ENCODE measurements at places on chromosomes 6 and 20.

GRCh38 chr20:50410343-50410742 is 99.8 kb upstream of the PTPN1 start:
- DNase-seq = no peak

DNA sequence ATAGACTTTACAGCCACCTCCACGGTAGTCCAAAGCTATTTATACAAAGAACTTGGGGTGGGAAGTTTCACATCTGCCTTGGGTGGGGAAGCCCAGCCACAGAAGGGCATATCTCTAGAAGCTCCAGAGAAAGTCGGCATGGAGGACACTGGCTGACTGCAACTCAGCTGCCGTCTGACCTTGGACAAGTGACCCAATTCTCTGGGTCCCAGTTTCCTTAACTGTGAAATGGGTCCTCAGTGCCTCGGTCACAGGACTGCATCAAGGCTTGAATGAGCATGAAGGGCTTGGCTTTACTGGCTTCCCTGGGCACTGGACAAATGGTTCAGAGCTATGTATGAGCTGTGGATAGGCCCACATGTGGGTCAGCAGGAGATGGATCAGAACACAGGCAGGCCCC is 58.6 kb downstream of the NOL4L start:
- no peak for DNase-seq

GRCh38 chr20:62876902-62877816 is 15.5 kb upstream of the TCFL5 start:
- DNase-seq = peak; percentile 92

DNA sequence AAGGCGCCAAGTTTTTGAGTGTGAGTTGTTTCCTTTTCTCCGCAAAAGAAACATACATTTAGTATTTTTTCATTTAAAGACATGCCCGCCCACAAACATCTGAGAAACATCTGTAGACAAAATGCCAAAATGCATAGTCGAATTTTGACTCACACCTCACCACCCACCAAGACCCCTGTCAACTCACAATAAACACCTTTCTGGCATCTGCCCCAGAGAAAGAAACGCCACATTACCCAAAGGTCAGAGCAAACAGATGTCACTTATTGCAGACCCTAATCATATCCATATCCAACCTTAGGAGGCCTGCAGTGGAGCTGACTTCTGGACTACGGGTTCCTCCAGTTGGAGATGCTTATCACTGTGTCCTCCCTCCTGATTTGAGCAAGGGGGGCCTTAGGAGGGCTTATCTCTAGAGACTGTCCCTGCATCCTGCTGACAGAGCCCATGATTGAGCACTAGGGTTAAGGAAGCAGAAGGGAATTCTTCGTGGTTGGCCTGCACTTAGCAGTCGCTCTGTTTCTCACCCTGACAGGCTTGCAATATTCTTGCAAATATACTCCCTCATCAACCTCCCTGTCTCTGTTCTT is 90.5 kb upstream of the TBX18 start:
- DNase-seq = no peak

DNA sequence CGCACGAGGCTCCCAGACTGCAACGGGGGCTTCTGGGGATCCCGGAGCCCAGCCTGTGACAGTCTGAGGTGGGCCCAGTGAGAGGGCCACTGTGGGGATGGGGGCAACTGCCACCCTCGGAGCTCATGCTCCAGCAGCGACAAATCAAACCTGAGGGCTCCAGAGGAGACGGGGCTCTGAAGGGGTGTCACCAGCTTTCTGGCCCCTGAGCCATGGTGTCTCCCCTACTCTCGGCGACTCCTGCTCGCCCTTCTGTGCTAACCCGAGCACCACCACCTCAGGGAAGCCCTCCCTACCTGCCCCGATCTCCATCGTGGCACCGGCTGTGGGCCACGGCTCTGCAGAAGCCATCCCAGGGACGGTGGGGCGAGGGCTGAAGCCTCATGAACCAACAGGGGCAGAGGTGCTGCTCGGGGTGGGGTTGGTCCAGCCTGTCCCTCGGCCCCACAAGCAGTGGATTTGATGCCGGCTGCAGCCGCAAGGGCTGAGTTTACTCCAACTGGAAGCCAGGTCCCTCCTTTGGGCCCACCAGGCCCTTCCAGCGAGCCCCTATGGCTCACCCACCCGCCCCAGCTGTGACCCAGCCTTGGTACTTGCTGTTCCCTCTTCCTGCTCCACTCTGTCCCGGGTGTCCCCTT is 102.7 kb downstream of the ASXL1 start:
- DNase-seq = no peak

DNA sequence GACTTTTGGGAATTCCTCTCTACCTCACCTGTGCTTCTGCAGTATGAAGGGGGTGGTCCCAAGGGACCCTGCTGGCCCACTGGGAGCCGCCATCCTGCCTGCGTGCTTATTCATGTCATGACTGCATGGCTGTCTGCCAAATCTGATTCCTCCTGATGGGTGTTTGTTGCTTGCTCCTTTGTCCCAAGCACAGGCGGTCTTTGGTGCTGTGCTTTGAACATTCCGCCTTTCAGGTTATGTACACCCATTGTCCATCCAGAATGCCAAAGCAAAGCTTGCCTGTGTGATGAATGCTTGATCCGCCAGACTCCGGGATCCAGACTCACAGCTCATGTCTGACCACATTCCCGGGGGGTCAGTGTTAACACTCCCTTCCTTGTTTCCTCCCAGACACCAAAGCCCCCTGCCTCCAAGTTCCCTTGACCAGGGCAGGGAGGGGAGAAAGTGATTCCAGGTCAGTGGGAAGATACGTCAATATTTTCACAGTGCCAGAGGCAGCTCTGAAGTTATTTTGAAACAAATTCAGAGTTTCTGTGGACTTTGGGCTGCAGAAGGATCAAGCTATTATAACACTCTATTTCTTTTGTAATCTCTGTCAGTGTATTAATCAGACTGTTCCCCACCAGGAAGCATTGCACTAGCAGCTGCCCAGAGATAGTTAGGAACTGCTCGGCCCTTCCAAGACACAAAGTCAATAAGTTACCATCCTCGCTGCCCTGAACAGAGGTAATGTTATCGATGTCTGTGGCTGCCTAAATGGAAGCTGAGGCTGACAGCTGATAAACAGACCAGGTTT is 9.5 kb downstream of the DAAM2 start:
- peak; percentile 27 for DNase-seq

GRCh38 chr6:102204351-102204750 is 810.8 kb downstream of the GRIK2 start:
- DNase-seq = no peak

DNA sequence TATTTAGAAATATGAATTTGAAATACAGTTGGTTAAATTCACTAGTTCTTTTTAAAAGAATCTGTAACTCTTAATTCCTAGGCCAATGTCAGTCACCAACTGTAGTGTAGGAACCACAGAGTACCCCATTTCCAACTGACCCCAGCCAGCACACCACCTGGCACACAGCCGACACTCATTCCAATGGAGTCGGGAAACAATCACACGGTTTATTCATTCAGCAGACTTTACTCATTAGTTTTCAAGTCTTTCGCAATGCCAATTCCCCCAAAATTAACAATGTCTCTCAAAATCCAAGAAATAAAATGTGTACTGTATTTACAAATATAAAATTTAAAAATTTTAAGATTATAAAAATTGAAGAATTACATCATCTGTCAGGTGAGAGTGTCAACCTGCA is 13.5 kb downstream of the ARG1 start:
- DNase-seq = no peak

DNA sequence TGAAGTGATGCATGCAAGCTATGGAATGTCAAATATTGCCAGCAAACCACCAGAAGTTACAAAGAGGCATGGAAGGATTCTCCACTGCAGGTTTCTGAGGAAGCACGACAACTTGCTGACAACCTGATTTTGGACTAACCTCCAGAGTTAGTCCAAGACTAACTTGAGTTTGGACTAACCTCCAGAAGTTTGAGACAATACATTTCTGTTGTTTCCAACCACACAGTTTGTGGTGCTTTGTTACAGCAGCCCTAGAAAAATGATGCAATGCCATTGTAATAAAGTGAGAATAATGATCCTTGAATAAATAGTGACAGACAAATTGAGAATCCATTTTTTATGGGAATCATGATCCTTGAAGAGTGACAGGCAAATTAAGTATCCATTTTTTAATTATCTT is 169.9 kb upstream of the HDDC2 start:
- DNase-seq = no peak

DNA sequence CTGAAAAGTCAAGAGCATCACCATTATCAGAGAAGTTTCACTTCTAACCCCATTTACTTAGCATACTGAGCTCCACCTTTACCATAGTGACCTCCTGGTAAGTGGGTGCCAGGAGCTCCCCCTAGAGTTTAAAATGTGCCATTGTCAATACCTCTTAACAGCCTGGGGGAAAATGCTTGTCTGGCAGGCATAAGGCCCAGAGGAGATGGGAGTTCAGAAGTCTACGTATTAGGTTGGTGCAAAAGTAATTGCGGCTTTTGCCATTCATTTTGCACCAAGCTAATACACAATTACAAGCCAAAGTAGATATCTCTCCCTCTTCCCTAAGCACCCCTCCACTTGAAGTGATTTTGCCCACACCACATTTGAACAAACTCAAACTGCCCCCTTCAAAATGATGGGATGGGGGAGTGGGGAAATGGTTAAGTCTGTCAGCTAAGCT is 919.0 kb downstream of the KIF16B start:
- no peak for DNase-seq

DNA sequence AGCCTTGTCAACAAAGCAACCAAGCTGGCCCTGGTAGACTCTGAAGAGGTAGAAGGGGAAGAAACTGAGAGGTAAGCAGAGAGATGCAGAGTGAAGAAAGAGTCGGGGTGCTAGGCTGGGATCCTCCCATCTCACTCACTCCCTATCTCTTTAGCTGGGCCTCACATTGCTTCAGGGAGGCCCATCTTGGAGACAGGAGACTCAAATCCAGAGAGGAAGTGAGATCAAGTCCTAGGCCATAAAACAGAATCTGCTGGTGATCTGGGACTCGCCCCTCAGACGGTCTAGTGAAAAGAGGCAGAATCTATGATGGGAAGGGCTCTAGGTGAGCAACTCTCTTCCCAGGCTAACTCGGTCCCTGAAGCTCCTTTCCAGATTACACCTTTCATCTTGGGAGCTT is 659 bp upstream of the GUCA1B start:
- DNase-seq = no peak

- DNase-seq = no peak
These were observed 165.1 kb downstream of the TINAG start for GRCh38 chr6:54473328-54473727.

- no peak for DNase-seq
These were observed 61.5 kb downstream of the TFAP2C start for GRCh38 chr20:56690531-56691175.

DNA sequence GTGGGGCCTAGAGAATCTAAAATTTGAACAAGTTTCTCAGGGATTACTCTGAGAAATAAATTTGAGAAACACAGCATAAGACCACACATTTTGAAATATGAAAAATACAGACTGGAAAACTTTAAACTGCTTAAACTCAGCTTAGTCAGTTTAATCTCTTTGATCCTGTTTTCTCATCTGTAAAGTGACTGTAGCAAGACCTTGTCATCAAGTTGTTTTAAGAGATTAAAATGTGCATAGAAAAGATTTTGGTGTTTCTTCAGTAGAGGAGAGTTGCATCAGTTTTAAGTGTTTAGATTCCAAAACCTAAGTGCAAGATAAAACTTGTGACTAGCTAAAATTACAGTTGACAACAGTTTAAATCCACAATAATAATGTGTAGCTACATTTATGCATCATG is 8.1 kb upstream of the BCKDHB start:
- no peak for DNase-seq

DNA sequence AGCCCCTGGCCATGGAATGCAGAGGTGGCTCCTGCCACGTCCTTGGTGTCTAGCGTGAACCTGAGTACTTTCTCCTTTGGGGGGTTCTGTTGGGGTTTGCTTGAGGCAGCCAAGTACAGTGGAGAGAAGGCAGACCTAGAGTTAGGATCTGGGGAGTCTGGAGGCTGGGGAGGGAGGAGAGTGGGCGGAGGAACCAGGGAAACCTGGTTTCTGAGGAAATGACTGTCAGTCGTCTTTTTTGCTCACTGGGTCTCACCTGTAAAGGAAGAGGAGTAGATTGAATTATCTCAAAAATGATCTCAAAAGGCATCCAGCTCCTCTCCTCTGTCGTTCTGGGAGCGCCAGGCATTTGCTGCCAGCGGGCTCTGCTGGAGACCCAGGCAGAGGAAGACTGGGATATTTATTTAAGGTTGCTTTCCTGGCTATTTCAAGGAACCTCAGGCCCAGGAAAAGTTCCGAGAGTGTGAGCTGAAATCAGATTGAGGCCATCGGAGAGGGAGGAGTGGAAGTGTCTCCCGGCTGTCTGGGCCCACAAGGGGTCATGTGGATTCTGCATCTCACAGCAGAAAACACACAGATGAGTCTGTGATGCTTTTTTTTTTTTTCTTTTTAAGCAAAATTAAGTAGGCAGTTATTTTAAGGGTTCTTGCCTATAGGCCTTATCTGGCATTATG is 16.1 kb downstream of the EPB41L1 start:
- no peak for DNase-seq

GRCh38 chr6:130981409-130981808 is 81.6 kb downstream of the EPB41L2 start:
- DNase-seq = no peak

- no peak for DNase-seq
These were observed 11.1 kb downstream of the YWHAB start for GRCh38 chr20:44896583-44896982.

DNA sequence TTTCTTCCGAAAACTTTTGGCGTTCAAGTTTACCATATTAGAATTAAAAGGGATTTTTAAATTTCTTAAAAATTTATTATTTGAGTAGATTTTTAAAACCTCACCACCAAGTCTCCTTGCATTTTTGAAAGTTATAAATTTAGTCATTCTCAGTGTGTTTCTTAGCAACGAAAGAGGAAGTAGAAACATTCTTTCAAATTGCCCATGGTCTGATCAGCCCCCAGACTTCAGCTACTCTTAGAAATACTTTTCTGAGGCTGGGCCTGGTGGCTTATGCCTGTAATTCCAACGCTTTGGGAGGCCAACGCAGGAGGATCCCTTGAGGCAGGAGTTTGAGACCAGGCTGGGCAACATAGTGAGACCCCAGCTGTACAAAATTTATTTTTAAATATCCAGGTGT is 15.1 kb upstream of the RTF2 start:
- no peak for DNase-seq

DNA sequence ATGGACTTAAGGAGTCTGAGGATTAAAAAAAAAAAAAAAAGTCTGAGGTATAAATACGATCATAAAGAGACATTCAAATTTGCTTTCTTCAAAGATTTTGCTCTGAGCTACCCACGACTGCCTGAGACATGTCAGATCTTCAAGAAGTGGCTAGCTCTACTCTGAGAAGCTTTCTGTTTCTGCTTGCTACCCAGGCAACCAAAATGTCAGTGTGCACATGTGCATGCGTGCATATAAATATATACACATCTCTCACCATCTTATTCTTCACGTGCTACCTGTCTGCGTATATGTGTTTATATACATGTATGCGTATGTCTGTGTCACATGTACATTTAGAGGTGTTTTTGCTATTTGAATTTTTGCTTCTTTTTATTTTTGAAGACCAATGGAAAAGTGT is 299.6 kb upstream of the STXBP5 start:
- no peak for DNase-seq

DNA sequence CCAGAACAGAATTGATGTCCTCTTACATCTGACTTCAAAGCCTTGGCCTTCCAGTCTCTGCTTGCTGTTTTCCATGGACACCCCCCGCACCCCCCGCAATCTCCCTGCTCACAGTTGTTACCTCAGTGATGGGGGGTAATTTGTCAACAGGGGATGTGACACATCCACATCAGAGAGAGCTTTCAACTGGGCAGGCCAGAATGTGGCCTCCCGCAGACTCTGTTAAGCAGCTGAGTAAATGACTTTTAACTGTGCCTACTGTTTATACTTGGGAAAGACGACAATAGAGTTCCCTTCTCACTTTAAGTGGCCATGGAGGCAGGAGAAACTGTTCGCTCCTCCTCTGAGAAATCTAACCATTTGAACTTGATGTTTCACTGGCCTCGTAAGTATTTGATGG is 51.0 kb downstream of the TXNDC5 start:
- no peak for DNase-seq

Measured in heart left ventricle (tissue), 16 donors.